ENCODE measurements at places on chromosomes 2 and 18. TPM values are rescaled to one million over a fixed set of nuclear protein-coding genes. Genes with fewer than 3 reads are reported as not detected.

The CPLX4 gene
- total RNA-seq, result not detected

The KIAA2012 gene
- not detected for total RNA-seq

The ZC3H15 gene
- total RNA-seq, result 64.8 TPM

The COBLL1 gene
- total RNA-seq, result 14.6 TPM

The IL36B gene
- total RNA-seq, result not detected
